ENCODE measurements at places on chromosomes 2 and 18.
A peak's percentile ranks its signal among the peaks of the same experiment; 100 is the strongest.

GRCh38 chr2:182866095-182866460, 359 bp downstream of the FRZB start:
- DNase-seq = peak; percentile 81

DNA sequence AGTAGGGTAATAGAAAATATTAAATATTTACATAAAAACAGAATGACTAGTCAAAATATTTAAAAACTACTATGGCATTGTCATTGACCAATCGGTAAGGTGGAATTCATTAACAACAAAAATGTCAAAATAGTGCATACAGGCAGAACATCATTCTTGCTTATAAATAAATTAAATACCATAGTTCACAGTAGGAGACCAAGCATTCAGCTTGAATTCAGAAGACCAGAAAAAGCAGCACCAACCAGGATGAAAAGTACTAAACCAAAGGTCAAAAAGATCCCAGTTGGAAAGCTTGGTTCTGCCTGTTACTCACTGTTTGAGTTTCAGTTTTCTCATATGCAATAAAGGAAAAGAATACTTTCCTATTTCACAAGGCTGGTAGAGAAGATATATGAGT, 244.3 kb downstream of the OSR1 start:
- DNase-seq = no peak

GRCh38 chr2:47602996-47603395, 179.9 kb upstream of the MSH6 start:
- no peak for DNase-seq

DNA sequence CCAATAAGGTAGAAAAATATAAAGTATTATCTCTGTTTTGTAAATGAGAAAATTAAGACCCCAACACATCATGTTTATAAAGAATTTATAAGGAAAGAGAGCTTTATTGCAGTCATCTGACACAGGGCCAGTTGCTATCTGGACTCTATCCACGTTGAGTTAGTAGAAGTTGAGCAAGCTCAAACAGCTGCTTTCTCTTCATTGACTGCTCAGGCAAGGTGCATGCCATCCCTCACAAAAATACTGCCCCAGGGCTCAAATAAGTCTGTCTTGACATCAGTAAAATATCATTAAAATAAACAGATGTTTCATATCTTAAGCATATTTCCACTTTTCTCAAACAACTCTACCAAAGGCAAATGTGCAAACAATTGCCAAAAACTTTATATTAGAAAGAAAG, 14.8 kb downstream of the COL5A2 start:
- DNase-seq = no peak

GRCh38 chr2:234715671-234716250, 218.9 kb upstream of the ARL4C start:
- DNase-seq = peak; percentile 36

DNA sequence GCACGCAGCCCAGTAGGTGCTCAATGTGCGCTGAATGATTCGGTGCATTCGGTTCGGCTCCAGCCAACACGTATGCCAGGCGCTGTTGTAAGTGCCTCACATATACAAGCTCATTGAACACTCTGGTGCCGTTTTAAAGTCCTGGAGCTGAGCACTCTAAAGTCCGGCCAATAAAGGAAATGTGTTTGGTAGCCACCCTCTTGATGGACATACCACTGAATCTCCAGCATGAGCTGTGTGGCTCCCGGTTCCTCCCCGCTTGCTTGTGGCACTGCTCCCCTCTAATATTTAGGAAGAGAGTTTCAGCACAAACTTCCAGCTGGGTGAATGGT, 112.1 kb downstream of the MCFD2 start:
- no peak for DNase-seq

GRCh38 chr2:234630801-234631261, 133.9 kb upstream of the ARL4C start:
- DNase-seq = no peak

- DNase-seq = no peak
These were observed 215.8 kb upstream of the DTNA start for GRCh38 chr18:34494359-34494696.

DNA sequence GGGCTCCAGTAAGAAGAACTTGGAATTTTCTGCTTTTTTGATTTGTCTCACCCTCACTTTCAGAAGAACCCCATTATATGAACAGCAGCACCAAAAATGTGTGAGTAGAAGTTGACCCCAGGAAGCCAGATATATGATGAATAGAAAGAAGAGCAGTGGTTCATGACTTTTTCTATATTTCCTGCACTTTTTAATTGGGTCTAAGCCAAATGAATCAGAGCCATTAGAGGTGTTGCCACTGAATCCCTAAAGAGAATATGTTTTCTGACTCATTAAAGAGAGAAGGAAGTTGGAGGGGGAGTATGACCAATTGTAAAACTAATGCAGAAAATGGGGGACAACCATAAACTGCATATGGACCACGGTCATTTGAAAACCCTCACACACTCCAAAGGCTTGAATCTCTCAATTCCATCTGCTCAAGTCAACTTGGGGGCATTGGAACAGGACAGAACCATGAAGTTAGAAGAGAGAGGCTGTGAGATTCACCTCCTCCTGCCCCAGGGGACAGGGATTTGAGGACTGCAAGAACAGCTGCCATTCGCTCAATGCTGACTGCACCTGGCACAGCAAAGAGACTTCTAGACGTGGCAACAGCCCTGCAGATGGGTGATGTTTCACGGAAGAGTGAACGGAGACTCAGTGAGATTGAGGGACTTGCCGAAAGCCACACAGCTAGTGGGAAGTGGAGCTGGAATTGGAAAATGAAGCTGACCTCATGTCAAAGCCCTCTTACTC, 3.0 kb downstream of the DAPL1 start:
- DNase-seq = no peak

DNA sequence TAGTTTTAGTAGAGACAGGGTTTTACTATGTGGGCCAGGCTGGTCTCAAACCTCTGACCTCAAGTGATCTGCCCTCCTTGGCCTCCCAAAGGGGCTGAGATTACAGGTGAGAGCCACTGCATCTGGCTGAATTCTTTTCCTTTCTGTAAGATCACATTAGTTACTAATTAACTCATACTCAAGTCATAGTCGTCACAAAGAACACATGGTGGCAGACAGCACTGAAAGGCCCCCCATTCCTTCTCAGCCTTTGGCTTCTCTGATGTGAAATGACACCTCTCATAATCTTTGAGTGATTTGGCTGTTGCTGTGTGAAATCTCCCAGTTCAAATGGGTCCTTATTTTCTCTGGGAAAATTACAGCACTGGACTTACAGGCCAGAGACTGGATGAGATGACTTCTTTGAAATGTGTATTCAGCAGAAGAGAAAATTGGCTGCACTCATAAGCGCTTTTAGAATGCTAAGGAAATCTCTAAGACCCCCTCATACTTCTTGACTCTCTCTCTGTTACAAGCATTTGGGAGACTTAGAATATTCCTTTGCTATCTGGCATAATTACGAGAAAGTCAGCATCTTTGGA, 764.8 kb downstream of the RNF144A start:
- DNase-seq = no peak

DNA sequence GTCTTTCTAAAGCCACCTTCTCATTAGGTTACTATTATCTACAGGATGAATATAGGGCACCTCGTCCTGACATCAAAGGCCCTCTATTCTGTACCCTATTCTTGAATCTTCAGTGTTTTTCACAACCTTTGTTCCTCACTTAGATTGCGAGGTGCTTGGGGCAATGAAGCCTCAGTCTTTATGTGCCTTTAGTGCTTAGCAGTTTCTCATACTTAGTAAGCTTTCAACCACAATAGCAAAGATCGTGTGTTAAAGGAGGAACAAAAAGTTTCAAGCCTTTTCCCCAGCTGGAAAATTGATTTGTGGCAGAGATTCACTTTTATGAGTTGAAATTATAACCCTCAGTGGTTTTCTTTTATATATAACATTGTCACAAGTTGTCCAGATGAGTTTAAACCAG, 226.9 kb downstream of the MYO3B start:
- no peak for DNase-seq

- DNase-seq = no peak
These were observed 123.0 kb upstream of the CCDC150 start for GRCh38 chr2:196516564-196516963.

DNA sequence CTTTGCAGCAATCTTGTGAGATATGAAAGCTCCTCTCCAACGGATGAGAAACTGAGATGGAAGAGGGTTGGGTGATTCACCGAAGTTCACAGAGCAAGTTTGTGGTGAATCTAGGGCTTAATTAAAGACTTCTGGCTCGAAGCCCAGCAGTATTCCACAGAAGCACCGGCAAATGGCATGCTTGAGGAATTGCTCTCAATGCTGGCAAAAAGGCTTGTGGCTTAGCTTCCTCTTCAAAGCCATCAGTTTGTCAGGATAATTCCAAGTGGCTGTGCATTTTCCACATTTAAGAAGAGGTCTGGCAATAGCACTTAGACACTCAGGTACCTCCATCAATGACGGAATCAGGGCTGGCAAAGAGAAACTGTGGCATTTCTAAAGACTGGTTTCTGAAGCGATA, 98.7 kb upstream of the SLC66A3 start:
- DNase-seq = no peak

GRCh38 chr2:37627710-37628109, 43.7 kb downstream of the CDC42EP3 start:
- no peak for DNase-seq

DNA sequence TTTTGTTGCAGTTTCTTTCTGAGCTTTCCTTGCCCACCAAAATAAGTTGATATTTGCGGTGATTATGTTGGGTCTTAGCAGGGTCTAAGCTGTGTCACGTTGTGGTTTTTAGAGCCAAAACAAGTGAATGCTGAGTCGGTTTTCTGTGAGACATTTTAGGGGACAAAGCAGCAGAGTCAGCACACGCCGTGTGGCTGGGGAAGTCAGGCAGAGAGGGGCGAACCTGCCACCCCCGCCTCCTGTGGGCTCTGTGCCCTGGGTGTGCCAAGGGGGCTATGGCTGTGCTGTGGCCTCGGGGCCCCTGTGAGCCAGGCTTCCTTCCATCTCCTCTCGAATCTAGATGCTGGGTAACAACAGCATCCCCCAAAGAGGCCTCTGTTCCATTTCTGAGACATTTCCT, 30.8 kb upstream of the TMEM87B start:
- no peak for DNase-seq

GRCh38 chr2:95008306-95008705, 17.2 kb upstream of the MAL start:
- DNase-seq = no peak

DNA sequence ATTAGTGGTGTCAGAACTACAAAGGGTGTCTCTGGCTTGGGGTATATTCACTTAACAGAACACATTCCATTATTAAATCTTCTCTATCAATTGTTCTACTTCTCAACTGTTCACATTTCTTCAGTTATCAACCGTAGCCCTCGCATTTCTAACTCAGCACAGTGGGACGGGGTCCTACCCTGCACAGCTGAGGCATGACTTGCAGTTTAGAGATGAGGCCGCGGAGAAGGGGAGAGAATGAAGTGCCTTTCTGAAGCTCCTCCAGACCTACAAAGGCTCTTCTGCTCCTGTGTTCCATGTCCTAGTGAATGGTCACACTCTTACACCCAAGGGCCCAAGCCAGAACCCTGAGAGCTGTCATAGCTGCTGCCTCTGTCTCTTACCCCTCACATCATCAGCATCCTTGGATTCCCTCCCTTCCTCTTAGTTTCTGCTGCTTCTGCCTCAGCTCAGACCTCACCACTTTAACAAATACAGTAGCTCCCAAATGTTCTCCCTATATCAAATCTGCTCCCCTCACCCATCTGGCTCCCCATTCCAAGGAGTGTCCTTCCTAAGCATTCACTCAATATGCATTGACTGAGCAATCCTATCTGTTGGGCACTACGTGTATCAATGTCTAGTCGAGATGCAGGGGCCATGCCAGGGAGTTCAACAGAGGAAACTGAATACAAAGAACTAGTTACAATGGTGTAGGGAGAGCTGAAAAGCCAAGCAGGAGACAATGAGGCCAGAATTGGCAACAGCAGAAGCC, 34.3 kb upstream of the MRPL19 start:
- no peak for DNase-seq

DNA sequence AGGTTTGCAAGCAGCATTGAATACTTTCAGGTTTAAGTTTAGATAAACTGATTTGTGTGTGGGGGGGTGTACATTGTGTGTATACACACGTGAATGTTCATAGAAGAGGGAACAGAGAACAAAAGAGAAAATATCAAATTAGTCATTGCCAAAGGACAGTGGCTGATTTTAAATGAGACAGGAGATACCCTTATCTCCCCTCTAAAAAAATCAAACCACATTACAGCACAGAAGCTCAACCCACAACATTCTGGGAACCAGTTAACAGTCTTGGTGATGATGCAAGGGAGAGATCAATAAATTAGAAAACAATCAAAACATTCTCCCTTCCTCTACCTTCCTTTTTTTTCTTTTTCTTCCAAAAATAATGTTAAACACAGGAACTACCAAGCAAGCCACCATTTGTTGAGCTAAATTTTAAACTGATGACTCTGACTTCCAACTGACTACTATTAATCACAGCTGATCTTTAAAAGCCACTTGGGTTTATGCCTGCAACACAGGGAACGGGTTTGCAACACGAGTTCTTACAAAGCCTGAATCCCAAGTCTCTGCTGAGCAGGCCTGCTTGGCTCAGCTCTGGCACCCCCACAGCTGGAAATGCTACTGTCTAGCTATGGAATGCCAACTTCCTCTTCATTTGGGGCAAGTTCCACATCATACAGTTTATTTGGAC, 119.2 kb upstream of the ACVR1C start:
- no peak for DNase-seq

GRCh38 chr2:236875906-236876505, 209.7 kb upstream of the COPS8 start:
- DNase-seq = peak; percentile 39

GRCh38 chr2:32732912-32733472, 105.1 kb downstream of the TTC27 start:
- DNase-seq = no peak

DNA sequence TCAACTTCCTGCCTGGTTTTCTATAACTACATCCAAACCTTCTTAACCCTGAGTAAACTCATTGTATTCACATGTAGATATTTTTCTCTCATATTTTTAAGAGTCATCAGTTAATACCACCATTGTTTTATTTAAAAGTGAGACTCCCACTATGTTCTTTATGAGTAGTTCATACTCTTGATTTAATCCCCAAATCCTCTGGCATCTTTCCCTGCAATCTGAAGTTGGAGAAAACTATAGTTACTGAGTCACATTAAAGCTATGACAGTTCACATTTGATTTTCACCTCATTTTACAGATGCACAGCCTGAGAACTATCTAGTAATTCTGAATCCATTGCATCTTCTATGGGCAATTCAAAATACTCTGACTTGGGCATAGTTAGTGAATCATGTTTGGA, 1358.7 kb upstream of the NRXN1 start:
- no peak for DNase-seq

- no peak for DNase-seq
These were observed 21.1 kb downstream of the NFE2L2 start for GRCh38 chr2:177243476-177243875.

DNA sequence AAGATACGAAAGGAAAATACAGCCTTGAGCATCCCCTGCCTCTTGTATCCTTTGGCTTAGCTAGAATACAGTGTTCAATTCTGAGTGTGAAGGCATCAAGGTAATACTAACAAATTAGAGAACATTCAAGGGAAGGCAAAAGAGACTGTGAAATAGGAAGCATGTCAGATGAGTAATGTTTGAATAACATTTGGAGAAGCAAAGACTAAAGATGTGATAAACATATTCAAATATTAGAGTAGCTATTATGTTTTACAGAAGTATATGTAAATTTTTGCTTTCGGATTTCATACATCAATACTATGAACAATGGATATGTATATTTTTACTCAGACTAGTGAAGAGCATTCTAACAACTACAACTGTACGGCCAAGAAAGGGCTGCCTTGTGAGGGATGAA, 161.7 kb upstream of the FN1 start:
- no peak for DNase-seq

- no peak for DNase-seq
These were observed 45.6 kb upstream of the TMEM178A start for GRCh38 chr2:39620067-39620466.
